ENCODE measurements at places on chromosomes 1 and 21.

- no peak for DNase-seq
Measured at GRCh38 chr1:8443558-8444194, 125.8 kb downstream of the SLC45A1 start.

GRCh38 chr1:229035054-229035747, 235.7 kb upstream of the RAB4A start:
- DNase-seq = no peak

DNA sequence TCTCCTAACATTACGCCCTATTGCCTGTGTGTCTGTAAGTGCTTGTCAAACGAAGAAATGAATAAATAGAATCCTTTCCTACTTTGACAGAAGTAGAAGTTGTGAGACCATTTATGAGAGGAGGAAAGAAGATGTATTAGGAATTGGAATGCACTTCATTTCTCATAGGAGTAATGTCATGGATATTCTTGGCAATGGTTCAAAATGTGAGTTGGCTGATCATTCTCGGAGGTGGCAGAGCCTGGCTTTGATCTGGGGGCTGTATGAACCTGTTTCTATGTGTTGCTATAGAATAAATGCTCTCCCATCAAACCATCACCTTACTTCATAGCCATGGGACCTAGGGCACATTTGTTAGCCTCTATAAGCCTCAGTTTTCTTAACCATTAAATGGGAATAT, 10.1 kb upstream of the SERBP1 start:
- no peak for DNase-seq

GRCh38 chr1:93221913-93222312, 41.4 kb downstream of the CCDC18 start:
- DNase-seq = no peak

DNA sequence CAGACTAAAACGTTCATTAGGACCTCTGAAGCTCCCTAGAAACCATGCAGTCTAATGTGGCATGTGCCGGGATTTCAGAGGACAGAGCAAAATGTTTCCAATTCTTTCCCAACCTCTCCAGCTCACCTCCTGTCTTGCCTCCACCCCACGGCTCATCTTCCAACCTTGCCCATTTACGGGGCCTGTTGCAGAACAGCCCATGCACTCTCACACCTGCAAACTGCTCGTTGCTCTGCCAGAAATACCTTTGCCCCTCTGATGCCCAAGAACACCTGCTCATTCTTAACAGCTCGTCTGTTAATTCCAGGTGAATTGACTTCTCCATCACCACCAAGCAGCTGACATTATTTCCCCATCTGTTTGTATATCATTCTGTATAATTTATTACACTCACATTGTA, 53.9 kb upstream of the LBR start:
- no peak for DNase-seq

GRCh38 chr1:44322367-44322766, 32.7 kb downstream of the ERI3 start:
- no peak for DNase-seq

All from LNCaP clone FGC (cell line).